Glutamatergic neuron (in vitro differentiated cells): ENCODE measurements at places on chromosomes 12 and 14. TPM values are rescaled to one million over a fixed set of nuclear protein-coding genes. Genes with fewer than 3 reads are reported as not detected.

- H3K4me1 ChIP-seq: no peaks in the 10 kb centered on the region
- H3K27me3 ChIP-seq: peaks cover 2% of the 10 kb centered on the region
- H3K4me3 ChIP-seq: no peak overlapping the region
- H3K27ac ChIP-seq: no peak overlapping the region
Measured at GRCh38 chr14:79018836-79019235, 848.7 kb downstream of the NRXN3 start.

GRCh38 chr14:68986926-68987652 lies 8.0 kb upstream of the ACTN1 start:
- H3K27me3 ChIP-seq: no peaks in the 10 kb centered on the region
- no peak overlapping the region for H3K4me3 ChIP-seq
- no peak for DNase-seq
- no peak overlapping the region for H3K27ac ChIP-seq

DNA sequence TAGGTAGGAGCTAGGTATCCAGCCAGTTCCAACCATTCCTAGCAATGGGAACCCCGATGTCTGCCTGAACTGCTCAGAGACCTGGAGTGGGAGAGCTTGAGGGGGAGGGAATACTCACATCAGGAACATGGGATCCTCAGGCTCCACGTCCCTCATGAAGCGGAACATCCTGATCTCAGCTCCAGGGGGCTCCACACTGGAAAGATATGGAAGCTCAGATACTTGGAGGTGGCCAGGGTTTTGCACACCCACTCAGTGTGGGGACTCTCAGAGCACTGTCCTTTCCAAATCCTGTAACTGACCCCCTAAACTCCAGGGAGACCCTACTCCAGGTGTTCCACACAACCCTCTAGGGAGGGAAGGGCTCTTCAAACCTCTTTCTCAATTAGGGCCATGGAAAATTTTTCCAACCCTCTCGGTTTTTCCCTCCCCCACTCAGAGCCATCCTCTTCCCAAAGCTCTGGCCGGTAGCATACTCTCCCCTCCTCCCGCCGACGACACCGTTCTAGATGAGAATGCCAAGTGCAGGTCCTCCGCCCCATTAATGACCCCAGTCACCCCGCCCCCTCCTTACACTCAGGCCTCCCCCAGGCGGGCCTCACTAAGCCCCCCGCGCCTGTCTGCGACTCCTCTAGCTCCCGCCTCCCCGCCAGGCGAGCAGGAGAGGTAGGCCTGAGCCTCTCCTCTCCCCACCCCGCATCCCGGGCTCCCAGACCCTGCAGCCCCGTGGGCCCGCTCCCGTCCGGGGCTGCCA lies 597 bp downstream of the MLF2 start:
- peak overlapping the region; percentile 81 for H3K27ac ChIP-seq
- DNase-seq: peak; percentile 54
- H3K36me3 ChIP-seq: peaks cover 14% of the 10 kb centered on the region
- peaks cover 8% of the 10 kb centered on the region for H3K27me3 ChIP-seq

DNA sequence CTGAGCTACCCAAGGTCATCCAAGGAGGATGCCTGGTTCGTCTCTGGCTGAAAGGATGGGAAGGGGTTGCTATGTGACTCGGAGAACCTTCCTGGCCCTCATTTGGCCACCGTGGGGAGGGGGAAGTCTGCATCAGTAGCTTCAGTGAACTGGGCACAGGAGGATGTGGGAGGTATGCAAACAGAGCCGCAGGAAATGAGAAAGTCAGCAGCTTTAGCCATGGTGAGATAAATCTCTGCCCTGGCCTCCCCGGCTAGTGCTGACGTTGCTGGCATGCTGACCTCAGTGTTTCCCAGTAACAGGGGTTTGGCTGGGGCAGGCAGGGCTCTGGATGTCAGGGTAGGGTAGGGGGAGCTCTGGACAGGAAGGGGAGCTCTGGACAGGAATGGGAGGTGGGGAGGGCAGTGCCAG lies 2.3 kb upstream of the CEBPE start:
- H3K4me1 ChIP-seq: peaks cover 9% of the 10 kb centered on the region
- H3K27me3 ChIP-seq: peaks cover 4% of the 10 kb centered on the region
- no peak for DNase-seq
- peak overlapping the region; percentile 69 for H3K27ac ChIP-seq
- H3K36me3 ChIP-seq: peaks cover 4% of the 10 kb centered on the region
- no peak overlapping the region for H3K4me3 ChIP-seq

DNA sequence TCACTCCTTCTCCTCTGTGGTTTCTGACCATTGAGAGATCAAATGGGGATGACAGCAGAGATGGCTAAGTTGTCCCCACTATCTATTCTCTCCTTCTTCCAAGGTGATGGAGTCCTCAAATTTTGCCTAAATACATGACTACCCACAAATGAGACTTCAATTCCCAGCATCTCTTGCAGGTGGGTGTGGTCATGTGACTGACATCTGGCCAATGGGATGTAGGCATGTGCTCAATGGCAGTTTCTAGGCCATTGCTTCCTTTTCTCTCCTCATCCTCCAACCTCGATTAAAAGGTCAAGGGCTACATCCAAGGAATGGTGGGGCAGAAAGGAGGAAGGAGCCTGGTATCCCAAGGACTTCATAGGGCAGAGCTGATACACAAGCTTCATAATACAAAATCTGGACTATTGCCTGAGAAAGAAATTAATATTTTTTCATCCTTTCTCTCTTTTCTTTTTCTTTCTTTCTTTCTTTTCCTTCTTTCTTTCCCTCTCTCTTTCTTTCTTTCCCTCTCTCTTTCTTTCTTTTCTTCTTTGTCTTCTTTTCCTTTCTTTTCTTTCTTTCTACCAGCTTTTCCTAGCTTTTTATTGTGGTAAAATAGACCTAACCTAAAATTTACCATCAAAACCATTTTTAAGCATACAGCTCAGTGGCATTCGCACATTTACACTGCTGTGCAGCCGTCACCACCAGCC lies 100.9 kb upstream of the PRB2 start:
- no peak for DNase-seq
- no peak overlapping the region for H3K27ac ChIP-seq
- peaks cover 12% of the 10 kb centered on the region for H3K27me3 ChIP-seq
- H3K4me1 ChIP-seq: peaks cover 1% of the 10 kb centered on the region

- no peak overlapping the region for H3K27ac ChIP-seq
- H3K4me1 ChIP-seq: peaks cover 2% of the 10 kb centered on the region
- no peaks in the 10 kb centered on the region for H3K27me3 ChIP-seq
- DNase-seq: no peak
- no peaks in the 10 kb centered on the region for H3K36me3 ChIP-seq
Measured at GRCh38 chr12:59843260-59843843, 247.5 kb downstream of the SLC16A7 start.

- no peak overlapping the region for H3K4me3 ChIP-seq
- H3K27ac ChIP-seq: no peak overlapping the region
- H3K36me3 ChIP-seq: no peaks in the 10 kb centered on the region
- DNase-seq: no peak
- H3K27me3 ChIP-seq: peaks cover 4% of the 10 kb centered on the region
Measured at GRCh38 chr12:103848917-103849491, 8.0 kb upstream of the NT5DC3 start.

- DNase-seq: no peak
- H3K4me1 ChIP-seq: peaks cover 3% of the 10 kb centered on the region
- H3K27ac ChIP-seq: no peak overlapping the region
- peaks cover 6% of the 10 kb centered on the region for H3K27me3 ChIP-seq
Measured at GRCh38 chr14:101723061-101723595, 38.4 kb upstream of the PPP2R5C start.

- H3K4me1 ChIP-seq: no peaks in the 10 kb centered on the region
- no peak overlapping the region for H3K27ac ChIP-seq
- no peak overlapping the region for H3K4me3 ChIP-seq
- H3K36me3 ChIP-seq: no peaks in the 10 kb centered on the region
- no peak for DNase-seq
Measured at GRCh38 chr12:90794212-90794611, 160.8 kb downstream of the CCER1 start.

DNA sequence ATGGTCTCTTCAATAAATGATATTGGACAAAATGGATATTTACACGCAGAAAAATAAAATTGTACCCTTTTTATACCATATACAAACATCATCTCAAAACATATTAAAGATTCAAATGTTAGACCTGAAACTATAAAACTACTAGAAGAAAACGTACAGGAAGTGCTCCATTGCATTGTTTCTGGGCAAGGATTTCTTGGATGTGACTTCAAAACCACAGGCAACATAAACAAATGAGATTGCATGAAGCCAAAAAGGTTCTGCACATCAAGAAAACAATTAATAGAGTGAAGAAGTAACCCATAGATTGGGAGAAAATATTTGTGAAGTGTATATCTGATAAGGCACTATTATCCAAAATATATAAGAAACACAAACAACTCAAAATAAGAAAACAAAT lies 812.4 kb downstream of the NRXN3 start:
- H3K4me3 ChIP-seq: no peak overlapping the region
- no peaks in the 10 kb centered on the region for H3K27me3 ChIP-seq
- no peak overlapping the region for H3K27ac ChIP-seq
- DNase-seq: no peak
- H3K4me1 ChIP-seq: no peaks in the 10 kb centered on the region

DNA sequence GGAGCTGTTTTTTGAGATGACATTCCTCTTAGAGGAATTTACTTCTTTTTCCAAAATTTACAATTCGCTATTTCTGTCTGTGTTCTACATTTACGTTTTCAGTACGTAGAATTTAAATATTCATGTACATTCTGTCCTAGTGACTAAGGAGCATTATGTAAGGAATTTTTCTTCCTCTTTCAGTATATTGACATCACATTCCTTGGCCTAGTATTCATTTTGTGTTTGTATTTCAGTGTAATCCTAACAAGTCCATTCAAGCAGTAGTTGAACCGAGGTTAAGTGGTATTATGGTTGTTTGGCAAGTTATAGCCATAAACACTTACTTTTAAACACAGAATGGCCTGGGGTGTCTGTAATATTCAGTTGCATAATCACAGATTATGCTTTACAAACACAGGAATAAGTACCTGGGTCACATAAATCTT lies 465.2 kb downstream of the PCNX1 start:
- H3K4me3 ChIP-seq: no peak overlapping the region
- no peak for DNase-seq
- no peaks in the 10 kb centered on the region for H3K27me3 ChIP-seq
- no peaks in the 10 kb centered on the region for H3K4me1 ChIP-seq
- no peak overlapping the region for H3K27ac ChIP-seq

DNA sequence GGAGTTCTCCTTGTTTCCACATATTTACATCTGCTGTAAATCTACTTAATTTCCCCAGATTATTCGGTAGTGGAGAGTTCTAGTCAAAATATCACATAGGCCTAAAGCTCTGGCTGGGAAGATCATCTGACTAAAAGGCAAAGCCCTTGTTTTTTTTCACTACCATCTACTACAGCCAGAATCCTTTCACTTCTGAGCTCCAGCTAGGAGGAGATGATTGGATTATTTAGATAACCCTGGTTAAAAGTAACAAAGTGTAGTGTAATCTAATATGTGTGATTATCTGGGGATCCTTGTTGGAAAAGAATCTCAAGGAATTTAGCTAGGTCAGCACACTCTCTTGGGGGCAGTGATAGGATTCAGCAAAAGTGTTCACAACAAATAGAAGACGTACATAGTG lies 125.4 kb downstream of the DYRK2 start:
- no peaks in the 10 kb centered on the region for H3K27me3 ChIP-seq
- H3K4me3 ChIP-seq: no peak overlapping the region
- peaks cover 15% of the 10 kb centered on the region for H3K4me1 ChIP-seq
- no peak for DNase-seq
- H3K27ac ChIP-seq: no peak overlapping the region

GARIN6 gene
- total RNA-seq: not detected

RGS6 gene
- 1.2 TPM for total RNA-seq

PIWIL1 gene
- not detected for total RNA-seq

LRFN5 gene
- 7.3 TPM for total RNA-seq

CBX5 gene
- total RNA-seq: 225 TPM

RD3L gene
- total RNA-seq: not detected

RESF1 gene
- 38.3 TPM for total RNA-seq

PTPN6 gene
- 3.8 TPM for total RNA-seq

ESPL1 gene
- total RNA-seq: 5.1 TPM

PLEKHH1 gene
- total RNA-seq: 32.4 TPM
